Psoas muscle (tissue), 8 donors: ENCODE measurements at places on chromosomes 6 and 20.

DNA sequence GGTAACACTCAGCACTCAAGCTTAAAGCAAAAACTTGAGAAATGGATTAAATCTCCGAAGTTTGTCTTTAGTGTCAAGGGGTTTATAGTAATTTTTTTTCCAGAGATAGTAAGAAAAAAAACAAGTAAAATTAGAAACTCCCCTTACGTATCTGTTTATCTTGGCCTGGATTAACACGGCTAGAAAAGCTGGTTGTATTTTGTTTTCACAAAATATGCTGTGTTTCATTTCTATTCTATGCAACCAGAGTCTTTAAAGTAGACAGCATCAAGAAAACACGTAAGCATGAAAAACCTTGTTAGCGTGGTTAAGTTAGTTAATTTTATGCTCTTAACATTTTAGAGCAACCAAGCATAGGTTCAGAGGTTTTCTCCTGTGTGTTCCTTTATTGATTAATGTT, 21.8 kb upstream of the ERVFRD-1 start:
- DNase-seq, result no peak

GRCh38 chr6:42025066-42025844, 25.1 kb upstream of the TAF8 start:
- DNase-seq, result no peak

GRCh38 chr6:35733633-35734032, 3.2 kb upstream of the ARMC12 start:
- no peak for DNase-seq

- no peak for DNase-seq
These were observed 25.9 kb downstream of the TBC1D20 start for GRCh38 chr20:436476-436875.

DNA sequence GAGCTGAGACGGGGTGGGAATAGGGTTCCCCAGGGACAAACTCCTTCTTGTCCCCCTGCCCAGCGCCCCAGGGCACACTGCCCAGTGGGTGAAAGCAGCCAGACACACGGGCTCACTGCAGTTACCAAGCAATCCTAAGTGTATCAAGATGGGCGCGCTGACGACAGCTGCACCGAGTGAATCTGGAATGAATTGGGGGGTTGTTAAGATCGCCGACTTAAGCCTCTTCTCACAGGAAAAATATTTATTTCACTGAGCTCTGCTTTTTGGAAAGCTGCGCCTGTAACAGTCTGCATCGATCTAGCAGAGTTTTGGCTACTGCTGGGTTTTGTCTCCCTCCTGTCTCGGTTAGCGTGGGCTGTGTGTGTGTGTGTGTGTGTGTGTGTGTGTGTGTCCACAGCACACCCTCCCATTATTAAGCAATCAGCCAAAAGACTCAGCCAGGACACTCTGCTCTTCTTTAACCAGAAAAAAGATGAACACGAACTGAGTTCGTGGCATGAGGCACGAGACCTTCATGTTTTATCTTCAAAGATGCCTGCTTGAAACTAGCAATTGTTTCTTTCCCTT, 35.9 kb downstream of the RIPOR3 start:
- DNase-seq, result peak; percentile 79

- DNase-seq, result no peak
These were observed 170.3 kb downstream of the FUT9 start for GRCh38 chr6:96186094-96186493.

- no peak for DNase-seq
These were observed 269.8 kb downstream of the CDH4 start for GRCh38 chr20:61521687-61522420.

DNA sequence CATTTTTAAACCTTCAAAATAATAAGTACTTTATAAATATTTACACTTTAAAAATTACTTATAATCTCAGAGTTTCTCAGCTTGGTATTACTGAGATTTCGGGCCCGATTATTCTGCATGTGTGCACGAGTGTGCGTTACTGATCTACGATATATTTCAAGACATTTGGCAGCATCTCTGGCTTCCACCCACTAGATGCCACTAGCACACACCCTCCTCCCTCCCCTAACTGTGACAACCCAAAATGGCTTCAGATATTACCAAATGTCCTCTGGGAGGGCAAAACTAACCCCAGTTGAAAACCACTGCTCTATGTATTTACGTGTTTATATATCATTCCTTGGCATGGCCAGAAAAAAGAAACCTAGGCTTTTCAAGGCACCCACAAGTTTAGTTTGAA, 95.9 kb downstream of the FYN start:
- DNase-seq, result no peak

DNA sequence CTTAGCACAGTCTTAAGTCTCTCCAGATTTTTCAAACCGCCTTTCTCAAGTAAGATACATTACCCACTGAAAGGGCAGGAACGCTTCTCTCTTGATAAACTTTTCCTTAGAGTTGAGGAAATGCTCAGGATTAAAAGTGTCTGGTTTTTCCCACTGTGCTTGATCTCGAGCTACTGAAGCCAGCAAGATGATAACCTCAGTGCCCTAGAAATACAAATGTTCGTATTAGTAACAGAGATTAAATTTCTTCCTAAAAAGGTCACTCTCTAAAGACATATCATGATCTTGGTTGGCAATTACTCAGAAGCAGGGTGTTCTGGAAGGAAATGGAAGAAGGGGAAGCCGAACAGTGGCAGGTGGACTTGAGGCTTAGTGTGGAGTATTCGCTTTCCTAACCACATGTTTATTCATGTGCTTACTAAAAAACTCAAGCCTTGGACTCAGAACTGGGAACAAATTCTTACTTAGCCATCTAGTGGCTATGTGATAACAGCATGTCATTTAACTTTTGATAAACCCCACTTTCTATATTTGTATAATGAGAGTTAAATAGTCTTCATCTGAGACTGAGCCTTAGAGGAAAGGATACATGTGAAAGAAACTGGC, 20.1 kb downstream of the C6orf141 start:
- no peak for DNase-seq

DNA sequence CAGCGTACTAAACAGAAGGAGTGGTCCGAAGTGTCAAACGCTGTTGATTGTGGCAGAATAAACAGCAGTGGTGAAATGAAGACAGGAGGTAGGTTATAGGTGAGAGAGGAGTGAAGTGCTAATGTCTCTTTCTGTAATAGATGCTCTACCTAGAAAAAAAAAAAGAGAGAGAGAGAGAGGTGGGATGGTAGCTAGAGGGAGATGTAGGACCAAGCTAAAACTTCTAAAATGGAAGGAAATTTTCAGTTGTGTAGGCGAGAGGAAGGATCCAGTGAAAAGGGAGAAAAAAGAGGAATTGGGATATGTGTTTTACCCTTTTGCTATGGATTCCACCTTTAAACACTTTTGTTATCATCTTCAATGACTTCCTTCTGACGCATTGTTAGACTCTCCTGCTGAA, 126.5 kb upstream of the BMP2 start:
- no peak for DNase-seq

DNA sequence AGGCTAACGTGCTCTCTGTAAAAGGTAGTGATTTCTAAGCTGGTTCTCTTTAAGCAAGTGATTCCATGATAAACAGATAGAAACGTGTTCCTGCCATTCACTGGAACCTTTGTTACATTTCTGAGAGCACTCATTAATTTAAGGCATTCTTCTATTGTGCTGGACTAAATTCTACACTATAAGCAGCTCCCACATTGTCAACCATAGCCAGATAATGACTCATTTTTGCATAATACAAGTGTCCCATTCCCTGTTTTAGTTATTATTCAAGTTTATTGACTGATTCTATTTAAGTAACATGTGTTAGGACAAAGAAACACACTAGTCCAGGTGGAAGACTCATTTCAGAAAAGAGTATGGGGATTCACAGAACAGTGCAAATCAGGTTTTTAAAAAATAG, 13.5 kb upstream of the XRN2 start:
- DNase-seq, result no peak

GRCh38 chr20:709423-709822, 33.8 kb upstream of the SCRT2 start:
- DNase-seq, result no peak

DNA sequence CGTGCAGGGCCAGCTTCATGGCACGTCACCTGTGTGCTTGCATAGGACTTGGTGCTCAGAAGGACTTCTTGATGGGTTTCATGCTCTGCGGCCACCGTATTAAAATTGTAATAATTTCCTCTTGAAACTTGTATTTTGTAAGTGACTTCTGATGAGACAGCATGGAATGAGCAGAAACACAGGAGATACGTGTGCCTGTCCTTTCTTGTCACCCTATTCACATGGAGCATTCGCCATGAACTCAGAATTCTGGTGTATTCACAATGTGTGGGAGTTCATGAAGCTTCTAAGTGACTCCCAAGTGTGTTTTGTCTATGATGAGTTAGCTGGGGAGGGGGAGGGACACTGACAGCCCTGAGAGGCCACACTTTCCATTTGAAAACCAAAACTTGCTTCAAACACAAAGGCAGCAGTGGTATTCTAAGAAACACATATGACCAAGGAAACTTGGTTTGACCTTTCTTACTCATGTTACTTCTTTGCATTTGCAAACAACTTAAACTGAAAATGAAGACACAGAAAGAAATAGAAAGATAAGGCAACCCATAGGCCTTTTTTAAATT, 92.1 kb upstream of the NEDD9 start:
- no peak for DNase-seq

DNA sequence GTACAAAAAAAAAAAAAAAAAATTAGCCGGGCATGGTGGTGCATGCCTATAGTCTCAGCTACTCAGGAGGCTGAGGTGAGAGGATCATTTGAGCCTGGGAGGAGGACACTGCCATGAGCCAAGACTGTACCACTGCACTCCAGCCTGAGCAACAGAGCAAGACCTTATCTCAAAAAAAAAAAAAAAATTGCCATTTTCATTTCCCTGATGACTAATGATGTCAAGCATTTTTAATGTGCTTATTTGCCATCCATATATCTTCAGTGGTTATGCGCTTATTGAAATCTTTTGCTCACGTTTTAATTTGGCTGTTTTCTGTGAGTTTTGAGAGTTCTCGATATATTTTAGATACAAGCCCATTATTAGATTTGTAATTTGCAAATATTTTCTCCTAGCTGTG, 46.7 kb downstream of the PFDN4 start:
- no peak for DNase-seq

- no peak for DNase-seq
These were observed 261.0 kb upstream of the RIN2 start for GRCh38 chr20:19497064-19497463.

DNA sequence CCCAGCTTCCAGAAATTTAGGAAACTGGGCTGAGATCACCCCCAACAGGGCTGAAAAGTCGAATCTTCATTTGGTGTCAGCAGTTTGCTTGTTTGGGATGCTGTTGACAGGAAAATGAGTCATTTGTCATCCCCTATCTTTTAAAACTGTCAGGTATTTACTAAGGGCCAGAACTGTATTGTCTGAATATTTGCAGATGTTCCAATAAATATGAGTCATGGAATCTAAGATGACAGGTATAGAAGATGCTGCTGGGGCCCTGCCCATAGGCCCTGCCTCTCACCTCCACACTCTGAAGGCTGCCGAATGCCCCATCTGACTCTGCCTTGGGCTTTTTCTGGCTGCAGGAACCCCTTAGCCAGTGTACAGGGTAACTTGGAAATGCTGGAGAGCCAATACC, 3.9 kb downstream of the ETV7 start:
- no peak for DNase-seq

DNA sequence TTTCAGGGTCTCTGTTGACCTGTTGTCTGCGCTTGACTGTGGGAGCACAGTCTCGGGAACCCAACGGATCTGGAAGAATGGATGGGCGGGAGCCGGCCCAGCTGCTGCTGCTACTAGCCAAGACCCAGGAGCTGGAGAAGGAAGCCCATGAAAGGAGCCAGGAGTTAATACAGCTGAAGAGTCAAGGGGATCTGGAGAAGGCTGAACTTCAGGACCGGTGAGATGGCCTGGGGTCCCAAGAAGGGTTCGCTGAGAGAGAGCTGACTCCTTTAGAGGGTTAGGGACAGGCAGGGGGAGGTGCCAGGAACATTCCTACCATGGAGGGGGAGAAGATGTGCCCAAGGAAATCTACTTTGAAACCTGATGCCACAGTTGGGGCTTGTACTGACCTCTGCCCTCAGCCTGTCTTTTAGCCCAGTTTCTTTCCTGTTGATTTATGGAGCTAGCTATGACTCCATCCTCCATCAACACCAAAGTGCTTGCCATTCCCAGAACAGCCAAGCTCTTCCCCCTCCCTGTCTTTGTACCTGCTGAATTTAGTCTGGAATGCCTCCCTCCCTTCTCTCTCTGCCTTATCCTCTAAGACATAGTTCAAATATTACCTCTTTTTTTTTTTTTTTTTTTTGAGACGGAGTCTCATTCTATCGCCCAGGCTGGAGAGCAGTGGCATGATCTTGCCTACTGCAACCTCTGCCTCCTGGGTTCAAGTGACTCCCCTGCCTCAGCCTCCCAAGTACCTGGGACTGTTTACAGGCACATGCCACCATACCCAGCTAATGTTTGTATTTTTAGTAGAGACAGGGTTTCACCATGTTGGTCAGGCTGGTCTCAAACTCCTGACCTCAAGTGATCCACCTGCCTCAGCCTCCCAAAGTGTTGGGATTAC, 12.2 kb downstream of the CEP250 start:
- DNase-seq, result peak; percentile 22

- no peak for DNase-seq
These were observed 53.7 kb downstream of the SH3BGRL2 start for GRCh38 chr6:79684876-79685275.

DNA sequence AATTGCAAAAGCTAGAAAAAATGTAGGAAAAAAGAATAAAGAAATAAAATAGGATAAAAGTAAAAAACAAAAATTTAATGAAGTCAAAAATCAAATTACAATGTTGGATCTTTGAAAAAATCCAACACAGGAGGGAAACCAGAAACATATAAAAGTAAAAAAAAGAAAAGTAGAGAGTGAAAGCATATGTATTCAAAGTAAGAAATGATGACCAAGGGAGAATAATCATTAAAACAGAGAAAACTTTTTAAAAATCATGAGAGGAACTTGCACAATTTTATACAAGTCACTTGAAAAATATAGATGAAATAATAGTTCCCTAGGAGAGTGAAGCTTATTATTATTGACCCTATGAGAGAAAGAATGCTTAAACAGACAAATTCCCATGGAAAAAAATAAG, 138.2 kb downstream of the COL21A1 start:
- no peak for DNase-seq

DNA sequence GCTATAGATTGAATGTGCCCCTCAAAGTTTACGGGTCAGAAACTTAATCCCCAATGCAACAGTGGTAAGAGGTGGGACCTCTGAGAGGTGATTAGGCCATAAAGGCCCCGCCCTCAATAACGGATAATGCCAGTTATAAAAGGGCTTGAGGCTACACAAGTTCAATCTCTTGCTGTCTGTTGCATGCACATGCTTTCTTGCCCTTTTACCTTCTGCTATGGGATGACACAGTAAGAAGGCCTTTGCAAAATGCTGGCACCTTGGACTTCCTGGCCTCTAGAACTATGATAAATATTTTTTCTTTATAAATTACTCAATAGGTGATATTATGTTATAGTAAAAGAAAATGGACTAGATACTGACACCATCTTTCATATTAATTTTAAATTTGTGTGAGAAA, 806.1 kb downstream of the TENT5A start:
- no peak for DNase-seq

DNA sequence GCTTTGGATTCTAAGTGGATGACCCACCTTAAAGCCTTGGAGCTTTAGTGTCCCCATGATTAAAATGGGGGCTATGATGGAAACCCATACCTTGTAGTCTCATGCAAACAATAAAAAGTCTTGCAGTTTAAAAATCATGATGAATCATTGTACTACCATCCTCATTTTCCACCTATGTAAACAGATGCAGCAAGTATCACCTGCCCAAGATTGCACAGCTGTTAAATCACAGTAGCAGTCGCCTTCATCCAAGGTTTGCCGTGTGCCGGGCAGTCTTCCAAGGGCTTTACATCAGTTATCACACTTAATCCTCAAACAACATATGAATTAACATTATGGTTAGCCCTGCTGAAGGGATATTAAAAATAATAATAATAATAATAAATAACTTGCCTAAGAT, 210.3 kb downstream of the FOXA2 start:
- DNase-seq, result no peak
